ENCODE measurements at places on chromosomes 16 and 17.

DNA sequence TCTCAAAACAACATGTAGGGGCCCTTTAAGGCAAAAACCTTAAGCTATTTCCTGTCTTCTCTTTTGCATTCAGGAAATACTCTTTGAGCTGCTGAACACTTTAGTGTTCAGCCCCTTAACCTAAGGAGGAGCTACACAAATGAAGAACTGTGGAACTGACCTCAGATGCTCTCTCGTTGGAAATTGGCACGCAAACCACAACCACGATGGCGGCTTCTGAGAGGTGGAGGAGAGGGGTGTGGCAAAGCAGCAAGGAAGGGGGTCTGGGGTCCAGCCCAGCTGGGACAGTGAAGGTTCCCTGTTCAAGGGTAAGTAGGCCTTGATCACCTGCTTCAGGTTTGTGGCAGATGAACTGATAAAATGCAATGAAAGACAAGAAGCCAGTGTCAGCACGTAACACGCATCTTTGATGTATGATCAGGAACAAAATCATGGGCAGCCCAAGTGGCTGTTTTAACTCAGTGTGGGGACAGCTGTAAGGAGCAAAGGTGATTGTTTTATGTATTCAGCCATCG is 291.6 kb upstream of the TNRC6C start:
- DNase-seq: no peak
- H3K4me1 ChIP-seq: no peaks in the 10 kb centered on the region
- H3K4me3 ChIP-seq: no peak overlapping the region
- H3K36me3 ChIP-seq: no peaks in the 10 kb centered on the region
- H3K27ac ChIP-seq: no peak overlapping the region

- no peak for DNase-seq
- no peak overlapping the region for H3K4me3 ChIP-seq
- no peaks in the 10 kb centered on the region for H3K4me1 ChIP-seq
- no peak overlapping the region for H3K27ac ChIP-seq
- H3K36me3 ChIP-seq: no peaks in the 10 kb centered on the region
Measured at GRCh38 chr17:1272701-1273100, 2.5 kb downstream of the BHLHA9 start.

DNA sequence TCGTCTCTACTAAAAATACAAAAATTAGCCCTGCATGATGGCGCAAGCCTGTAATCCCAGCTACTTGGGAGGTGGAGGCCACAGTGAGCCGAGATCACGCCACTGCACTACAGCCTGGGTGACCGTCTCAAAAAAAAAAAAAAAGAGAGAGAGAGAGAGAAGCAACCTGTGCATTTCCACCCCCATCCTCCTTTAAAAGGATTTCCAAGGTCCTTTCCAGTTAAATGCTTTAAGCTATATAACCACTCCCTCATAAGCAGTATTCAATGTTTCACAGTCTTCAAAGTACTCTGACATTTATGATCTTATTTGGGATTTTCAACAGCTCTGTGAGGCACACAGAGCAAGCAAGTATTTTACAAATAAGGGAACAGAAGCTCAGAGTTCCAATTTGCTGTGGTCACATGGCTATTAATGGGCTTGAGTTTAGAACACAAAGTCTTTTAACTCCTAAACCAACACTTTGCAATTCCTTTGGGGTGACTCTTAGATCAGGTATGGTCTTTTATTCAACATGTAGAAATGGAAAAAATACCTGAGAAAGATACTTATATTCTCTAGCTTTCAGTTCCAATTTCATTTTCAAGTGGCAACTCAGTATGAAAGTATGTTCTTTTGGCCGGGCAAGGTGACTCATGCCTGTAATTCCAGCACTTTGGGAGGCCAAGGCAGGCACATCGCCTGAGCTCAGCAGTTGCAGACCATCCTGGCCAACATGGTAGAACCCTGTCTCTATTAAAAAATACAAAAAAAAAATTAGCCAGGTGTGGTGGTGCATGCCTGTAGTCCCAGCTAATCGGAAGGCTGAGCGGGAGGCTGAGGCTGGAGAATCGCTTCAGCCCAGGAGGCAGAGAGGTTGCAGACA is 31.3 kb downstream of the SPOP start:
- peak overlapping the region; percentile 11 for H3K27ac ChIP-seq
- H3K4me3 ChIP-seq: no peak overlapping the region
- DNase-seq: no peak
- H3K4me1 ChIP-seq: peaks cover 13% of the 10 kb centered on the region

- no peak overlapping the region for H3K27ac ChIP-seq
- peaks cover 3% of the 10 kb centered on the region for H3K27me3 ChIP-seq
- no peak for DNase-seq
- no peak overlapping the region for H3K4me3 ChIP-seq
Measured at GRCh38 chr17:74543406-74543805, 2.5 kb downstream of the CD300C start.

DNA sequence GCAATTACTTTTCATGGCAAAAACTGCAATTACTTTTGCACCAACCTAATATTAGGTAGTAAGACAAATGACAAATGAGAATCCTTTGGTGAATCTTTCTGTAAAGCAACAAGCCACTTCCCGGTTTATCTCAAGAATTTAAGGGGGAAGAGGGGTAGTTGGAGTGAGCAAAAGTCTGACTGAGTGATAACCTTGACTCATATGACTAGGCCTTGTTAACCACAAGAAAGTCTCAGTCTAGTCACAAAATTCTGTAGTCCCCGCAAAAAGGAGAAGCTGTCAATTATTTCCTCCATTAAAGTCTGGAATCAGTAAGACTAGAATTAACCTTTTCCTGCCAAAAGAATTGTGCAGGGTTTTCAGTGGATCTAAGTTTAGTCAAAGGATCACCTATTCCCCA is 72.2 kb upstream of the GNAO1 start:
- no peak for DNase-seq
- H3K27ac ChIP-seq: no peak overlapping the region
- H3K27me3 ChIP-seq: no peaks in the 10 kb centered on the region

- H3K27ac ChIP-seq: peak overlapping the region; percentile 89
- no peak overlapping the region for H3K4me3 ChIP-seq
- DNase-seq: peak; percentile 76
- peaks cover 34% of the 10 kb centered on the region for H3K4me1 ChIP-seq
- peaks cover 1% of the 10 kb centered on the region for H3K36me3 ChIP-seq
Measured at GRCh38 chr17:57875290-57876022, 25.6 kb upstream of the MRPS23 start.

- DNase-seq: peak; percentile 81
- peaks cover 38% of the 10 kb centered on the region for H3K4me1 ChIP-seq
- no peak overlapping the region for H3K27ac ChIP-seq
- H3K36me3 ChIP-seq: peaks cover 2% of the 10 kb centered on the region
- H3K27me3 ChIP-seq: no peaks in the 10 kb centered on the region
- H3K4me3 ChIP-seq: peak overlapping the region; percentile 66
Measured at GRCh38 chr17:66964930-66965800, 658 bp downstream of the CACNG4 start.

DNA sequence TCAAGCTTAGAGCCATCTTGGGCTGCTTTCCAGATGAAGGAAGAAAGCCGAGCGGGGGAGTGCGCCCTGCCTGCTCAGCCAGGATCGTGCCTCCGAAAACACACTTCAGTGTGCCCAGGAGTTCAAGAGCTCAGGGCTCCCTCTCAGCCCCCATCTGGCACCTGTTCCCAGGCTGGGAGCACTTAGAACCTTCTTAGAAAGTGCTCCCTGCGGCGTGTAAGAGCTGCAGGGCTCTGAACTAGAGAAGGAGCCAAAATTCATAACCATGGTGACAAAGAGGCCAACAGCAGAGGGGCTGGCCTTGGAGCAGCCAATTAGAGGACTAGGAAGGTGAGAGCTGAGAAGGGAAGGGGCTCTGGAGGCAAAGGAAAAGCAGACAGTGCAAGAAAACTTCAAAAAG is 59.0 kb upstream of the TNRC6C start:
- no peaks in the 10 kb centered on the region for H3K4me1 ChIP-seq
- H3K4me3 ChIP-seq: no peak overlapping the region
- H3K27me3 ChIP-seq: no peaks in the 10 kb centered on the region
- H3K27ac ChIP-seq: no peak overlapping the region

- H3K4me3 ChIP-seq: peak overlapping the region; percentile 69
- H3K27ac ChIP-seq: peak overlapping the region; percentile 75
- no peaks in the 10 kb centered on the region for H3K27me3 ChIP-seq
Measured at GRCh38 chr16:30526823-30527634, 663 bp upstream of the ZNF768 start.

GRCh38 chr17:39665642-39666224 is 584 bp downstream of the TCAP start:
- H3K4me3 ChIP-seq: no peak overlapping the region
- H3K36me3 ChIP-seq: no peaks in the 10 kb centered on the region
- H3K27me3 ChIP-seq: no peaks in the 10 kb centered on the region
- no peak overlapping the region for H3K27ac ChIP-seq
- H3K4me1 ChIP-seq: peaks cover 7% of the 10 kb centered on the region
- no peak for DNase-seq

- H3K4me3 ChIP-seq: peak overlapping the region; percentile 24
- no peaks in the 10 kb centered on the region for H3K36me3 ChIP-seq
- H3K27me3 ChIP-seq: no peaks in the 10 kb centered on the region
- 0 out of 2 replicates have a peak, but pooled peaks cover 5% of the 10 kb centered on the region for H3K4me1 ChIP-seq
Measured at GRCh38 chr17:7833011-7833794, 814 bp upstream of the KDM6B start.

- no peaks in the 10 kb centered on the region for H3K27me3 ChIP-seq
- H3K4me3 ChIP-seq: no peak overlapping the region
- H3K4me1 ChIP-seq: no peaks in the 10 kb centered on the region
Measured at GRCh38 chr16:6846452-6846851, 486.2 kb upstream of the RBFOX1 start.

DNA sequence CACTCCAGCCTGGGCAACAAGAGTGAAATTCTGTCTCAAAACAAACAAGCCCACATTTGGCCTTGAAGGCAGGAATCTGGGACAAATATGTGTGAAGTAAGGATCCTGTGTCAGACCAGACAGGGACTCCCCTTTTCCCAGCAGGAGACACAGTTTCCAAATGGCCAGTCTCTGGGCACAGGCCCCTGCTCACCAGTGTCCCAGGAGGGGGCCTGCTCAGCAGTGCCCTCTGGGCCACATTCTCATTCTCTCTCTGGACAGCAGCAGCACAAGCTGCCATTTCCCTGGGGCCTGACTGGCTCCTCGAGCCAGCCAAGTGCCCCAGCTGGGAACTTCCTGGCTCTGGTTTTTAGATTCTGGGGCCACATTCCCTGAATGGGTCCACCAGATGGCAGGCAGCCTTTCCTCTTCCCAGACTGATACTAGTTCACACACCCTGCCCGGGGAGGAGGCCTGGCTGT is 11.7 kb upstream of the MNT start:
- DNase-seq: no peak
- no peak overlapping the region for H3K4me3 ChIP-seq
- H3K27ac ChIP-seq: no peak overlapping the region

GRCh38 chr16:67963662-67964321 is 4.6 kb downstream of the SLC12A4 start:
- H3K36me3 ChIP-seq: peaks cover 12% of the 10 kb centered on the region
- H3K4me1 ChIP-seq: peaks cover 24% of the 10 kb centered on the region
- no peak overlapping the region for H3K4me3 ChIP-seq

GRCh38 chr16:75593308-75593707 is 27.1 kb downstream of the GABARAPL2 start:
- H3K4me3 ChIP-seq: no peak overlapping the region
- H3K36me3 ChIP-seq: peaks cover 3% of the 10 kb centered on the region
- DNase-seq: no peak

DNA sequence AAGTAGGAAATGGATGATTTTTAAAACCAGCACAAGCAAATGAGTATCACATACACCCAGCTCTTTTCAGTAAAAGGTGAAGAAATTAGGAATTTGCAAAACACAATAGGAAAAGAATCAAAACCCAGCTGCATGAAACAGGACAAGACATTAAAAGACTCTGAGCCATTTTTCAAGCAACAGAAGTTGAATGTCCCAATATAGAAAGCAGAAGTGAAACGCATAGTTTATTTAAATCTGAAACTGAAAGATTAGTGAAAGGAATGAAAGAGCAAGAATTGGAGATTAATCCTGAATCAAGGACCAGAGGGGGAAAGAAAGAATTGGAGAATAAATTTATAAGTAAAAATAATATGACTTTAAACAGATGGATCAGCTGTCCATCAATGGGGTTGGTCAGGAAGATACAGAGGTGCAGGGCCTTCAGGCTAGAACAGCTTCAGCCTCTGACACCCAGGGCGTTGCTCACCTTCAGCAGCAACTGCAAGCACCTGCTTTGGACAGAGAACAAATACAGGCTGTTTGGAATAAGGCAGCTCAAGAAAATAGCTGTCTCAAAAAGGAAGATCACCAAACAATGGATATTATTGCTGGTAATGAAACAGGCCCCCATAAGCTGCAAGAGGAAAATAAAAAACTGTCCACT is 3.9 kb upstream of the ARHGAP17 start:
- no peaks in the 10 kb centered on the region for H3K36me3 ChIP-seq
- H3K4me1 ChIP-seq: peaks cover 11% of the 10 kb centered on the region
- no peak overlapping the region for H3K27ac ChIP-seq
- H3K4me3 ChIP-seq: no peak overlapping the region
- DNase-seq: no peak
- H3K27me3 ChIP-seq: no peaks in the 10 kb centered on the region

- H3K4me3 ChIP-seq: no peak overlapping the region
- H3K36me3 ChIP-seq: no peaks in the 10 kb centered on the region
- H3K27me3 ChIP-seq: no peaks in the 10 kb centered on the region
- no peak for DNase-seq
- H3K4me1 ChIP-seq: peaks cover 19% of the 10 kb centered on the region
Measured at GRCh38 chr17:50172130-50172529, 6.3 kb downstream of the SGCA start.

DNA sequence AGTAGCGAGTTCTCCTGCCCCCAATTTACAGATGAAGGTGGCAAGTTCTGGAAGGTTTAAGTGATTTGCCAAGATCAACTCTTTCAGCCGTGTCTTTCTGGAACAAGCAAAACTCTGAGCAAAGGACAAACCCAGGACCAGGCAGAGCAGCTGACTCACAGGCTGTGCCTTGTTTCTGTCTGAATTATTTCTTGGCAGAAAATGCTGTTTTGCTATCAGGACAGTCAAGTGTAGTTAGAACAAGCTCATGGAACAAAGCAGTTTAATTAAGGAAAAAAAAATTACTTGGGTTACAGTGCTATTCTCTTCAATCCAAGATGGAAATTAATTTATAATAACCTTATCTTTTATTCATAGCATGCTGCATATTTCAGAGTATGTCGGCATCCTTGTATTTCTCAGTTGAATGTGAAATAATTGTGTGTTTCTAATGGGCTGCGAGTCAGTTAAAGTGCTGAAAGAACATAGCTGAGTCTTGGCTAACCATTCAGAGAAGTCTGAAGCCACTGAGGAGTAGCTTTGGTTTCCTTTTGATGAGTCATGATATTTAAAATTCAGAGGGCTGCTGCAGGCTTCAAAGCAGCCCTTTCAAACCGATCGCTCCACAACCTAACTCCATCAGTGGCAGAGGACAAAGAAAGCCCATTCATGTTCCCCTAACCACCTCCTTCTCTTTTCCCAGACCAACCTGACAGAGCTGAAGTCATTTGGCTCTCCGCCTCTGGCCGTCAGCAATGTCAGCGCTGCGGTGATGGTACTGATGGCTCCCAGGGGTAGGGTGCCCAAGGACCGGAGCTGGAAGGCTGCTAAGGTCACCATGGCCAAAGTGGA is 143.7 kb downstream of the ZNF18 start:
- H3K27me3 ChIP-seq: no peaks in the 10 kb centered on the region
- no peak overlapping the region for H3K27ac ChIP-seq
- H3K36me3 ChIP-seq: no peaks in the 10 kb centered on the region
- no peaks in the 10 kb centered on the region for H3K4me1 ChIP-seq
